ENCODE measurements at places on chromosomes 6 and 20.

GRCh38 chr20:19903168-19903811 lies 113.9 kb upstream of the NAA20 start:
- DNase-seq, result peak; percentile 43

- DNase-seq, result no peak
Measured at GRCh38 chr6:97294451-97294850, 11.4 kb upstream of the MMS22L start.

DNA sequence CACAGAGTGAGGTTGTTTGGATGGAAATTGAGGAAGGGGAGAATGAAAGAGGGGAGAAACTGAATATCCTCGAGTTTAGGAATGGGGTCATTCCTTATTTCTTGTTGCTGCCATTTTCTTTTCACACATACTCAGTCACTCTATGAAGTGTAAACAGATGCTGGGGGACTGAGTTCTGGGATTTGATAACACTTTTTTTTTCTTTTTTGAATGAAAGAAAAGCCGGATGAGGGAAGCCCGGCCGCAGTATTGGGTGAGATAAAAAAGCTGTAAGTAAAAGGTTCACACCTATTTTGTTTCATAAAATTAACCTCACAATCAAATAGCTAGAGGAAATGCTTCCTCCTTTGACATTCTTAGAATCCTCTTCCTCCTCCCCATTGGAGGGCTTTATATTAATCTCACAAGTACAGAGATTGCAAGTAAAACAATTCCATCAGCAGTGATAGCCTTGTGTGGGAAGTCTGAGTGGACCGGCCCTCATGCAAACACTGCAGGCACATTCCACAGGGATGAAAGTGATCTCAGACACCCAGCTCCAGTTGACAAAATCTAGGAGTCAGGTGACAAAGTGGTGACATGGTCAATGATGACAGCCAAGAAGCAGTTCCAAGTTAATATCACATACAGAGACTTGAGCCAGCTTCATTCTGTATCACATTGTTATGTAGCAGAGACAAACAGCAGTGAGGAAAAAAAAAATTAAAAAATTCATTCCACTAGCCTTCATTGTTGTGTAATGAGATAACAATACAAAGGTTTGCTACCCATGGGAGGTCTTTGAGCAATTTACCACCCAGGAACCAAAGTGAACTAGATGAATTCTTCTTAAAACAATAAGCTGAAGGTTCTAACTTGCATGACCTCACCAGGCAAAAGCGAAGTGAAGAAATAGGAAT lies 391.1 kb upstream of the HSF2 start:
- no peak for DNase-seq

GRCh38 chr6:99333068-99333467 lies 16.4 kb downstream of the FAXC start:
- no peak for DNase-seq

DNA sequence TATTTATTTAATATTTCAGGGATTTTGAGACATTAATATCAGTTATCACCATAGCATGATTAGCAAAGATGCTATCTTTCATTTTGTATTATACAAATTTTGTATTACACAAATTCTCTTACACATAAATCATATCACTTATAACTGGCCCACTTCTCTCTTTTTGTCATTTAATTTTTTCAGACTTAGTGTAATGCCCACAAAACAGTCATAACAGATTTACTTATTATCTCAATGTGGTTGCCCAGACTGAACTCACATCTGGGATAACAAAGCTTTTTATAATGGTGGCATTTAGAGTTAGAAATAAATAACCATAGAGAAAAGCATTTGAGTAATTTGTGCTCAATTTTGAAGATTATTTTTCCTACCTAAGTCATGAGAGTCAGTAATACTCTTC lies 148.3 kb downstream of the TFAP2B start:
- no peak for DNase-seq

DNA sequence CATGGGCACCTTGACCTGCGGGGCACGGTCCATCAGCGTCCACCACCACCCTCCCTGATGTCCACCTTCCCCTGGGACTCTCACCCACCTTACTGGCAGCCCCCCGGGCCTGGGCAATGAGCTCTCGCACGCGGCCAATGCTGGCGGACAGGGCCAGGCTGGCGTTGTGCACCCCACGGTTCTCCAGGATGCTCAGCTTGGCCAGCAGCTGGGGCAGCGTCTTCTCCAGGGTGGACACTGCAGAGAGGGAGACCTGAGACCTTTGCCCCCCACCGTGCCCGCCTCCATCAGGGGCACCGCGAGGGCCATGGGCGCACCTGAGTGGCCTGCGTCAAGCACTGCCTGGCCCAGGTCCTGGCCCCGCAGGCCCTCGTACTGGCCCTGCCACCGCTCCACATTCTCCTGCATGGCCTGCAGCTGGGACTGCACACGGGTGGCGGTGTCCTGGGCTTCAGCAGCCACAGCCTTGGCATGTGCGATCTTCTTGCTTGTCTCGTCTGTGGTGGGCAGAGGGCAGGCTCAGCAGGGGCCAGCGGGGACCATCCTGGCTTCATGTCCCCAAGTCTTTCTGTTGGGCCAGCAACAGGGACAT lies 12.0 kb downstream of the ADRM1 start:
- no peak for DNase-seq

DNA sequence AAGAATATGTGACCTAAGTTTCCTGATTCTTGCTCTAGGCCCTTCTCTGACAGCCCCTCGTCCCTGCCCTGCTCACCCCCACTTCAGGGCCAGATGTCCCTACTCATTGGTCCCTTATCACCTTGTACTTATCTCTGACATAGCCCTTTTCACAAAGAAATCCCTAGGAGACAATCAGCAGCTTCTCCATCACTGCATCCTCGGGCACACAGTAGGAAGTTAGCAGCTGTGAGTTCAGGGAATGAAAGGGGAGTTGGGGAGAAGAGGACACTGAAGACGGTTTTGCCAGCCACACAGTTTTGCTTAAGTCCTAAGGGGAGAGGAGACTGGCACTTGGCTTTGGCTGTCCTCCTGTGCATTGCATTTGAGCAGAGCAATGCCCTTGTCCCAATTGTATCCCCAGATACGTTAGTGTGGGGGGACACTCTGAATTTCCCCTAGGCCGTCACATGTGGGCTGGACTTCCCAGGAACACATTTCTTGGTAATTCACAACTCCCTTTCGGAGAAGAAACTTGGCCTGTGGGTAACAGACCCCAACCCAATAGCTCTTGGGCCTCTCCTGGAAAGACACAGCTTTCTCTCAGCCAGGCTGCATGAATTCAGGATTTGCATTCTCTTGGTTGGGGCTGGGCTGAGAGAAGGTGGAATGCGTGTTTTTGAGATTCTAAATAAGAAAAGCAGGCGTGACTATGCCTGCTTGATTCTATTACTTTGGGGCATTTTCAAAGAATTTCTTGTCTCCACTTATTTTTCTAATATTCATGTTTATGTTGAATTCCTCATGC lies 177.6 kb downstream of the UST start:
- DNase-seq, result no peak

GRCh38 chr6:1322696-1323219 lies 10.9 kb downstream of the FOXQ1 start:
- no peak for DNase-seq

GRCh38 chr6:143965503-143966171 lies 42.4 kb downstream of the PLAGL1 start:
- DNase-seq, result no peak

DNA sequence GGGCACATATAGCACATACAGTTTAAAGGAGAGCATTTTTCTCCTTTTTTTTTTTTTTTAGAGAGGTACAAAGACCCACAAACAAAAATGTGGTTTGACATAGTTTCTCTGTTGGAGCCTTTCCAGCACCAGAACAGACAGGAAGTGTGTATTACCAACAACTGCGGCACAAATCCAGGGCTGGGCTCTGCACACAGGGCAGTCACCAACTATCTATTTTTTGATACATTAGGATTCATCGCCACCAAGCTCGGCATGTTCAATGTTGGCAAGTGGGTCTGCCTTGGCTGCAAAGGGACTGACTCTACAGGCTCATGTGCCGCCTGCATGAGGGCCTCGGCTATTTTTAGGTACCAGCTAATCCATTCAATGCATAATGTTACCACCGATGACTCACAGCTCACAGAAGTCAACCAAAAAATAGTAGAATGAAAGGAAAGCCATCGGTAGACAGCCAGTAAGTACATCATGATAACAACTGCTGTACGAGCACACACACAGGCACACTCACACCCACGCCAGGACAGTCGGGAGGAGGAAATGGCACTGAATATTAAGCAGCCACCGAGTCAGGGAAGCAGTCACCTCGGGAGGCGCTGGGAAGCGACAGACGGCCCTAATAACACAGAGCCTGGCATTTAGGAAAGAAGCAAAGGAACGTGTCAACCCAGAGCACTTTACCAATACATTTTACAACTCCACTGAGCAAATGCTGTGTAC lies 81.6 kb downstream of the GMPR start:
- peak; percentile 49 for DNase-seq

DNA sequence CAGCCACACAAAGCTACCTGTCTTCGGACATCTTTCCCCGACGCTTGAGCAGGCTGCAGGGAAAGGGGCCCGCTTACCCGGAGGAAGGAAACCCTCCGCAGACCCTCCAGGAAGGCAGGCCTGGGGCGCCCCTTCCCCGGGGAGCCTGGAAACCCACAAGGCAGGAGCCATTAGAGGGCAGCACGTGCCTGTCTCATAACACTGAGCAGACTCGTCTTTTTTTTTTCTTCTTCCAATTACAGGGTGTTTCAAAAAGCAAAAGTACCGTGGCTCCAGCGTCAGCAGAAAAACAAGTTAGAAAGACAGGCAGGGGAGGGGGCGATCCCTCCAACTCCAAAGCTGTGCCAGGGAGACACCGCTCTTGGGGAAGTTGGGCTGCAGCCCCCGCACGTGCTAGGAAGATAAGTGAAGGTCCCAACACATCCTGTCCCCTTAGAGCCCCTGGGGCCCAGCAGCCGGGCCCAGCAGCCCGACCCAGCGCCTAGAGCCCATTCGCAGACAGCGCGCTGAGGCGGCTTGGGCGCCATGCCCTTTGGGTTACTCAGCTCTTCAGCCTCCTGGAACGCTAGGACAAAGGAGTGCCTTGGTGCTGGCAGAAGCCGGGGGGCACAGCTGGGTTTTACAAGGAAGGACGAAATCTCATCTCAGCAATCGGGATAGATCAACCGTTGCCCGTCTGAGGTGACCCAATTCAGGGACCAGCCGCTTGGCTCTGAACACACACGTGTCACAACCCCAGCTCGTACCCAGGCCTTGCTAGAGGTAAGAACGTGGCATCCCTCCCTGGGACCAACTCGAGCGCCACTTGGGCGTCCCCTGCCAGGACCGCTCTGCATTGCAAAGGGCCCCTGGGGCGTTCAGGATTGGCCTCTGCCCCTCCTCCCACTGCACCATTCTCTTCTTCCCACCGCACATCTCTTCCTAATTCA lies 136.3 kb downstream of the LY86 start:
- peak; percentile 64 for DNase-seq

DNA sequence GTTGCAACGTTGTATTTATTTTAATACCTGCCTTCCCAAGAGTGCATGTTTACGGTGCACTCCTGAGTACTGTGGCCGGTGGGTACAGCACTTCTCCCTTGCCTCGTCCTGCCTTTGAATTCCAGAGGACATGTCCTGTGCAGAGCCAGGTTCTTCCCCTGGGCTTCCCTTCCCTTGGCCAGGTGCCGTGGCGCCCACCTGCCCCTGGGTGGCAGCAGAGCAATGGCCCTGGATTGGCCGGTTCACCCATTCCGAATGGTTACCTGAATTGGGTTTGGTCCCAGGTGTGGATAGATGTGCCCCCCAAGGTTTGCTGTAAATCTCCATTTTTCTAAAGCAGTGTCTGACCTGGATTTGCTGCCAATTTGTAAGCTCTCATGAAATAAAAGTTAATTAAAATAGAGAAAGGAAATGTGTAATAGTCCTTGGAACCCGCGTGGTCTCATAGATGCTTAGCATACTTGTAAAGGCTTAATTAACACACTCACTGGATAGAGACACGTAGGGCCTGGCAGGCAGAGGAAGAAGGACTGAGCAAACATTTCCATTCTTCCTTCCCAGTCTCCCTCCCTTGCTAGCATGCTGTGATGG lies 40.6 kb downstream of the DTD1 start:
- no peak for DNase-seq

GRCh38 chr6:139443231-139444112 lies 69.0 kb upstream of the CITED2 start:
- no peak for DNase-seq

DNA sequence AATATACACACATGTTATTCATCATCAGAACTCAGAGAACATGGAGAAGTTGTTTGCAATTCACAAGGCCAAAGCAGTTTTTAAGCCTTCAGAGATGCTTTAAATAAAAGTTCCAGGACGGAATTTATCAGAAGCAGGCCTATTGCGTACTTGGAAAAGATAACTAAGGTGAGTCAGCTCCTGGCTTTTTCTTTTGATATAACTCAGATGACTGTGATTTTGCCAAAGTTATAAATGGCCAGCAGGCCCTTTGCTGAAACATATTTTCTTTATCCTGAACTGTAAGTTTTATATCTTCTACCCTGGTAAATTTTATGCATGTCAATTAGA lies 55.0 kb upstream of the PLCB1 start:
- DNase-seq, result no peak

DNA sequence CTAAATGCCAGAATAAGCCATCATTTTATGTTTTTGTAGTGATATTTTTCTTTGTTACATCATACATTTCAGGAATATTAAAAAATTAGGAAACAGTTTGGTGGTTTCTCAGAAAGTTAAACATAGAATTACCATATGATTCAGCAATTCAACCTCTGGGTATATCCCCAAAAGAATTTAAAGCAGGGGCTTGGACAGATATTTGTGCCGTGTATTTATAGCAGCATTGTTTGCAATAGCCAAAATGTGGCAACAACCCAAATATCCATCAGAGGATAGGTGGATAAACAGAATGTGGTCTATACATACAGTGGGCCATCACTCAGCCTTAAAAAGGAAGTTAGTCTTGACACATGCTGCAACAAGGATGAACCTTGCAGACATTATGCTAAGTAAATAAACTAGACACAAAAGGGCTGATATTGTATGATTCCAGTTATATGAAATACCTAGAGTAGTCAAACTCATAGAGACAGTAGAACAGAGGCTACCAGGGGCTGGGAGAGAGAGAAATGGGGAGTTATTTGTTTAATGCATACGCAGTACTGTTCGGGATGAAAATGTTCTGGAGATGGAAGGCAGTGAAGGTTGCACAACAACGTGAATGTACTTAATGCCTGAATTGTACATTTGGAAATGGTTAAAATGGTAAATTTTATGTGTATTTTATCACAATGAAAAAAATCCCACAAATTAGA lies 18.9 kb upstream of the TRAF3IP2 start:
- no peak for DNase-seq

GRCh38 chr6:83250235-83250634 lies 57.1 kb downstream of the RWDD2A start:
- no peak for DNase-seq

GRCh38 chr6:134041093-134041492 lies 11.3 kb downstream of the SLC2A12 start:
- DNase-seq, result no peak
